Suprapubic skin (tissue), 4 donors: ENCODE measurements at places on chromosomes 12 and 14. TPM values are rescaled to one million over a fixed set of nuclear protein-coding genes. Genes with fewer than 3 reads are reported as not detected.

HOXC6 gene
- total RNA-seq, result 6.2 TPM

CDH24 gene
- total RNA-seq, result 7.9 TPM

DNA sequence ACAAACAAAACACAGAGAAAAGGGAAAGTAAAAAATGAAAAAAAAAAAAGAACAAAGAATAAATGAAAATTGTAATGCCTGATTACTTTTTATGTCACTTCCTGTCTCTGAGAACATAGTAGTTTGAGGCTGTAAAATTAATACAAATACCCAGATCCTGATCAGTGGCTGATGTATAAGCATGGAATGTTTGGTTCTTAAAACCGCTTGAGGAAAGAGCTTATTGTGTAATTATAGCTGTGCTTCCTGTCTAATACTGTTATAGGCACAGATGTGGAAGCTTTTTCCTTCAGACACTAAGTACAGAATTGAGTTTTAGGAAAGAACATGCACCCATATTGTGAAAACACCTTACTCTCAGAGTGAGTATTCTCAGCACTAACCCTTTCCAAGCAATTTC lies 86.9 kb downstream of the AVPR1A start:
- DNase-seq, result no peak

DNA sequence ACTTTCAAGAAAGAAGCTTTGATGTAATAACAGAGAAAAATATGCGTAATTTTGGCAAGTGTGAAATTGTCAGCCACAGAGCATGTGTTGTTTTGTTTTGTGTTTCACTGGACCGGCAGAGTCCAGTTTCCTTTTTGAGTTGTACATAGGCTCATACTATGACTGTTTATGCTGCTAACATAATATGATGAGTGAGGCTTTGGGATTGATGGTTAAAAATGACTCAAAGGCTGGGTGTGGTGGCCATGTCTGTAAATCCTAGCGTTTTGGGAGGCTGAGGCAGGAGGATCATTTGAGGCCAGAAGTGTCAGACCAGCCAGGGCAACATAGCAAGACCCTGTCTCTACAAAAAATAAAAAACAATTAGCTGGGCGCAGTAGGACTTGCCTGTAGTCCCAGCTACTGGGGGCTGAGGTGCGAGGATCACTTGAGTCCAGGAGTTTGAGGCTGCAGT lies 487.9 kb downstream of the PCNX1 start:
- no peak for DNase-seq

DNA sequence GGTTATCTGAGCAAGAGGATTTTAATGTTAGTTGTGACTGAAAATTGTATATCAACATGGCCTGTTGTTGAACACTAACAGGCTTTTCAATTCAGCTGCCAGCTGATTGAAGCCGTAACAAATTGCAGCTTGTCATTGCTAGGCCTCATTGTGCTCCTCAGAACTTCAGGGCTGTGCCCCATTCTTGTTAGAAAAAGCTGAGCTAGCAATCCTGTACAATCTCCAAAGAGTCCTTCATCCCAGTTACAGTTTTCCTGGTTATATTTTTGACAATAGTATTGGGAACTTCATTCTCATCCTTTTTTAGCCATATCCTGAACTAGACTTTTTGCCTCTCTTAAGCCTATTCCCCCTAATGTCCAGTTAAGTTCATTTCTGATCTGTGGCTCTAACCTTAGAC lies 564.1 kb upstream of the ATXN7L3B start:
- no peak for DNase-seq

DNA sequence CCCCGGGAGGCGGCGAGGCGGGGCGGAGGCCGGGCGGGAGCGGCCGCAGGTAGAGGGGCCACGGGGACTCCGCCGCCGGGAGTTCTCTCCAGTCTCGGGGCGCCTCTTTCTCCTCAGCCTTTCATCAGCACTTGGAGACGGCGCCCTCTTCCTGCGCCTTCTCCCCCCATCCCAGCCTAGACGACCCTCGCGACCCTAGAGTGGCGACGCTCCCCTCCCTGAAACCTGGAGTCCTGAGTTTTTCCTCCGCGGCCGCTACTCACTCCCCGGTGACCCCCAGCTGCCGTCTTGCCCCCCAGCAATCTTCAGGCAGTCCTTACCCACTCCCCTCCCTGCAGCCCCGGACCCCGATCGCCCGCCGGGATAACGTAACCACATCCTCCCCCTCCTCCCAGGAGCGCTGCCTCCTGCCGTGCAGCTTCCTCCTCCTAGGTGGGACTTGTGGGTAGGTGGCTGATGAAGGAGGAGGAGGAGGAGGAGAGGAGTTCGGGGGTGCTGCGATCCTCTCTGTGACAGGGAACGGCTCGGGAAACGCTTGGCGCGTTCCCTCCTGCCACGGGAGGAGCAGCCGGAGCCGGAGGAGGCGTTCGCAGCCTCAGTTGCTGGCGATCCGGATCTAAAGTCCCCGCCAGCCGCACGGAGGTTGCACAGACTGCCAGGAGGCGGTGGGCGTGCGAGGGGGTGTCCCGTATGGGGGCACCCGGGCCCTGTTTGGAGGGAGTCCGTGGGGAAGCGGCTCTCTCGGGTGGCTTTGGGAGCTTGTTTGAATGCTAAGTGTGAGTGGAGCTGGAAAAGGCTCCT lies 891 bp downstream of the PLEKHA5 start:
- DNase-seq, result peak; percentile 64

DNA sequence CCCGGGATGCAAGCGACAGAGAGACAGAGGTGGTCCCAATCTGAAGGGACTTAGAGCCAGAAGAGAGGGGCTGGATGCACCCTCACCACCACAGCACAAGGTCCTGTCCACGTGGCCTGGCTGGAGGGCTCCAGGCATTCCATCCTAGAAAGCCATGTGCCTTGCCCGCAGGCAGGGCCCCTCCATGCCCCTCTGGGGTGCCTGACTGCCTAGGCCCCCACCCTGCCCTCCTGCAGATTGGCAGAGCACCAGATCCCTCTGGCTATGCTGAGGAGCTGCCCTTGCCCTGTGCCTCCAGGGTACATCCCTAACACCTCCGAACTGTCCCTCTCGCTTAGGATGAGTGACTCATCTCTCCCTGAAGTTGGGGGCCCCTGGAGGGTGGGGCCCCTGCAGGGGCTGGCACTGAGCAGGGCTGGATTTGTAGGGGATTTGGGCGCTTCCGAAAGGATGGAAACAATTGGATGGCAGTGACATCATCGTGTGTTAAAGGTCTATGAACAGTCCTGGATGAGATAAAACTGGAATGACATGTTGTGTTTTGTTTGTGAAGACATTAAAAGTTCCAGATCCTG lies 50.9 kb downstream of the CHGA start:
- DNase-seq, result no peak

DNA sequence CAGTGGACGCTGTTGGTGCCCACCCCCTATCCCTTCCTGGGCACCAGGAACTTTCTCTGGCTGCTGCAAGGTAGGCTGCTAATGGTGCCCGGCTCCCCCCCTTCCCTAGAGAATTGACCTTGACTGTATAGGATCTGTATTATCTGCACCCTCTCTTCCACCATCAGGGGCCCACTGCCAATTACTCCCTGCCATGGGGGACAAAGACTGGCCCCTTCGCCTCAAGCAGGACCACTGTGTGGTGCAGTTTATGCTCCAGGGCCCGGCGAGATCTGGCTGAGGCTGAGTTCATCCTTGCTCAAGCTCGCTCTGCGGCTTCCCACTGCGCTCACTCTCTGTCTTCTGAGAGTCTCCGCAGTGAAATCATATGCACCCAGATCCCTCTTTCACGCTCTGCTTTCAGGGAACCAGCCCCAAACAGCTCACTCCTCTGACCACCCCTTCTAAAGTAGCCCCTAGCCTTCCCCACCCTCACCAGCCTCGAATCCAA lies 95.2 kb downstream of the LGMN start:
- no peak for DNase-seq

DNA sequence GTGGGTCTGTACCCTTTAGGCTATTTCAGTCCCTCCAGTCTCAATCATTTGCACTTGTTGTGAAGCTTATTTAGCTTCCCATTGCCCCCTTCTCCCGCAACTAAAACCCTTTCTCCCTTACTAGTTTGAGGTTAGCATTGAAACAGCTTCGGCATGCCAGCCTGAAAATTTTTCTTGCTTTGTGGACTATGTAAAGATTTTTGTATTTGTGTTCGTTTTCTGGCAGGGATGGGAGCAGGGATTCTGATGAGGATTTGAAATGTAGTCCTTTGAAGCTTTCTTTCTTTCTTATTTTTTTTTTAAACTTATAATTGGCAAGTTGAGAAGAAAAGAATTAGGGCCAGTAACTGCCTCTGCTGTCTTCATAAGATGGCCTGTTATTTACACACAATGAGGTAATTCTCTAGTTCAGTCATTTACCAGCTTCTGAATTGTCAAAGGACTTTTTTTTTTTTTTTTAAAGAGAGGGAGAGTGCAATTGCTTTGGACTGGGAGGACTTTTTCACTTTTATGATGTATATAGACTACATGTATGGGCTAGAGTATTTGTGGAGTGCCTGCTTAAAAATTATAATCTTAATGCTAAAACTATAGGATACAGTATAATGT lies 29.0 kb downstream of the PALS1 start:
- DNase-seq, result no peak

- no peak for DNase-seq
Measured at GRCh38 chr12:131628766-131629448, 82.0 kb upstream of the SFSWAP start.

- no peak for DNase-seq
Measured at GRCh38 chr14:96130854-96131253, 73.8 kb upstream of the BDKRB2 start.

DNA sequence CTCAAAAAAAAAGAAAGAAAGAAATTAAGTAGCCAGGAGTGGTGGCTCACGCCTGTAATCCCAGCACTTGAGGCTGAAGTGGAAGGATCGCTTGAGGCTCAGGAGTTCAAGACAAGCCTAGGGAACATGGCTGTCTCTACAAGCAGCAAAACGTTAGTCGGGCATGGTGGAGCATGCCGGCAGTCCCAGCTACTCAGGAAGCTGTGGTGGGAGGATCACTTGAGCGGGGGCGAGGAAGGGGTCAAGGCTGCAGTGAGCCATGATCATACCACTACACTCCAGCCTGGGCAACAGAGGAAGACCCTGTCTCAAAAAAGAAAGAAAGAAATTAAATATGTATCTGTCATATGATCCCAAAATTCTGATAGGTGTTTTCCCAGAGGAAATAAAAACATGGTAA lies 5.3 kb downstream of the RAD52 start:
- DNase-seq, result no peak
